ENCODE measurements at places on chromosomes 3 and 15.

DNA sequence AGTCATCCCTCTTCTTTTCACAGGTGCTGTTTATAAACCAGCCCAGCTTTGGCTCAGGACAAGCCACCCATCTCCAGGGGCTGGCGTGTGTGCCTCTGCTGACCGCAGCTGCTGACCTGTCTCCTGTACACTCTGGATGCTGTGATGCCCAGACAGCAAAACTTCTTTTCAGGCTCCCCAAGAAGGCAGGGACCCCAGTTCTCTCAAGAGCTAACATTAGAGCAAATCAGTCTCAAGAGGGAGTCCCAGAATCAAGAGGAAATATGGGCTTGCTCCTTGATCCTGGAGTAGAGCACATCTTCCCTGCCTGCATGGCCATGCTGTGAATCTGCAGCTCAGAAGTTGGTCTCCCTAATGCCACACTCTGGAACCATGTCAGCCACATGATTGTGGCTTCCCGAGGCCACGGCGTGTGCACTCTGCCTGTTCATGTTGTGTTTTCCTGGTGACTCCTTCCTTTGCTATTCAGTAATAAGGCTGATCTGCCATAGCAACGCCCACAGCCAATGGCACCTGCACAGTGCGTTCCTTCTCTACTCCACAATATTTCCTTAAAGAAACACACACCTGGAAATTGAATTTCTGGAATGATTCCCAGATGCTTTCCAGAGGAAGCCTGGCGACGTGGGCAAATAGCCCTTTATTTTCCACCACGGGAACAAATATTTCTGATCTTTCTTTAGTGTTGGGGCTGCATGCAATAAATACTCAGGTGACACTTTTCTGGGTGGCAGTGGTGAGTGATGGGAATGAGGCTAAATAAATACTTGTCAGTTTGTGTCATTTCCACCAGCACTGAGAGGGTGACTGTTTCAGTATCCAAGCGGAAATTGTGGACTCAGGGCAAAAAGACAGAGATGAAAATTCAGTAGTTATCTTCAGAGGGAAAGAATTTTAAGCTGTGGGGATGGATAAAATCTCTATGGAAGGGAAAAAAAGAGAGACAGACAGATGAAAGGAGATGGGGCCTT lies 21.9 kb upstream of the THSD4 start:
- DNase-seq = peak; percentile 68

DNA sequence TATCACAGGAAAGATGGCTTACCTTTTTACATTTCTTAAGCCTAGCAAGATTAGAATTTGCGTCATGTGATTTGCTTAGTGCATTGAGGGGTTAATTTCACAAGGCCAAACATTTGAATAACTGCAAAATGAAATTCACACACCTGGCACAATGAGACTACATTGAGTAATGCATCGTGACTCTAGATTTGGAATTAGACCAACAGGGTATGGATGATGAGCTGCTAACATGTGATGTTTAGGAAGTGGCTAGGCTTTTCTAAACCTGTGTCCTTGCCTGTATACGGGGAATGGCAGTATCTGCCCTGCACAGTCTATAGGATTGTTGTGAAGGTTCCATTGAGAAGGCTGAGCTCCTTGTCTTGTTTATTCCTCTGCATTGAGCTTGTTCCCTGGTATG lies 160.1 kb downstream of the MFSD1 start:
- DNase-seq = no peak

- no peak for DNase-seq
Observed at GRCh38 chr15:58511599-58511987, 79.8 kb downstream of the LIPC start.

GRCh38 chr3:183409219-183409618 lies 19.2 kb downstream of the MCF2L2 start:
- no peak for DNase-seq

DNA sequence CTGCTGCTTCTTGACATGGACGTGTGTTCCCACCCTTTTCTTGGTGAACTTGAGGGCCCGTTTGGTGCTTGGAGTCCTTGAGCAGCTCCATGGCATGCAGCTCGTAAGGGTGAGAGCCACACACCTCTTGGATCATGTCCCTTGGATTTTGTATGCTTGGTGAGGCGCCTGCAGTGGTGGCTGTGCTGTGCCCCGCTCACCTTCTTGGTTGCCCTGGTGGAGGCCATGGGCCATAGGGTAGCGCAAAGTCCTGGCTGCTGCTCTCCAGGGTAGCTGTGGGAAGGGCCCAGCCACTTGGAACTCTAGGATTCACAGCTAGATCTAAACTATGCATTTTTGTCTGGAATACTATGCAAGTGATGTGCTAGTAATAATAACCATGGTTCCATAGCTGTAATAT lies 26.7 kb upstream of the DPPA4 start:
- DNase-seq = no peak

- peak; percentile 12 for DNase-seq
Observed at GRCh38 chr3:120052677-120053076, 41.6 kb downstream of the GSK3B start.

DNA sequence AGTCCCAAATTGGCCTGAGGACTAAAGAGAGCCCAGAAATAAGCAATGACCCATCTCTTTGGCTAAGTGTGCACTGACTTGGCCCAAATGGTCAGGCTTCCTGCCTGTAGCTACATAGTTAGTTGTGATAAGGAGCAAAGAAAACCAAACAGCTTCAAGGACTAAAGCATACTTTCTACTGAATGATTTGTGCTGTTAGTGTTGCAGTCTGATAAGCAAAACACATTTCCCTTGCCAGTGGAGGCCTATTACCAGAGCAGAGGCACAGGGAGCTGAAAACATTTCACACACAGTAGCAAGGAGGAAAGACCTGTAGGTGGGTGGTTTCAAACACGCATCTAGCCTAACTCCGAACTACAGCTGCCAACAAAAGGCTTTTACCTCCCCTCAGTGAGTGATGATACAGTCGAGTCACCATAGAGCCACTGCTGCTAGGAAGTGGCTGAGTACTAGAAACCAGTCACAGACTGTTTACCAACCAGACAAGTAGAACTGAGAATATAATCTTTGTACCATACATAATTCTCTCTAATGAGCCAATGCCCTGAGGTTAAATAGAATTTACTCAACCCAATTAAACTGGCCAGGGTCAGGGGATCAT lies 222.3 kb upstream of the THBS1 start:
- DNase-seq = no peak

DNA sequence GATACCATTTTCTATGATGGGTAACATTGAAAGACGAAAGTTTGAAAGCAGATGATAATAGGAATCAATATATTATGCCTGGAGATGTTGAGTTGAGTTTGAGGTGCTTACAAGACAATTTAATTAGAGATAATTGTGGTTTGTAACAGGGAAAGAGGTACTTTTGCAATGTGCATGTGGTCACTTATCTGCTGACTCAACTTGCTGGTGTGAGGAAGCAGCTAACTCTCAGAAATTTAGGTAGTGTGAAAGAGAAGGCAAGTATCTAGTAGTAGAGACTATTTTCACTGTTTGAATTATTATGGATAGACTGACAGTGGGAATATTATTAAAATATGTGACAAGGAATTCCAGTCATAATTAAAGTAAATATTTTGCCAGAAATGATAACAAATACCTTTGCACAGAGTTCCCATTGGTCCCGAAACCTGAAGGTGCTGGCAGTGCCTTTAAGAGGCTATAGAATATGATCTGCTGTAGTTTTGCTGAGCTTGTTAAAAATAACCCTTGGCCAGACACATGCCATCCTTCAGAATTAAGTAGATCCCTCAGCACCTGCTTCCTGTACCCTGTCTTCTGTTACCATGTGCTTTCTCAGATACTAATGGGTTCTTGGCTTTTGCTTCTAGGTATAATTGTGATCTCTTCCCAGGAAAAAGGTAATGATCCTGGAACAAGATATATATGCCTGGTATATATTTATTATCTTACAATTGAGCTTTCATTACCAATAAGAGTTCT lies 315.9 kb downstream of the BCHE start:
- DNase-seq = no peak

DNA sequence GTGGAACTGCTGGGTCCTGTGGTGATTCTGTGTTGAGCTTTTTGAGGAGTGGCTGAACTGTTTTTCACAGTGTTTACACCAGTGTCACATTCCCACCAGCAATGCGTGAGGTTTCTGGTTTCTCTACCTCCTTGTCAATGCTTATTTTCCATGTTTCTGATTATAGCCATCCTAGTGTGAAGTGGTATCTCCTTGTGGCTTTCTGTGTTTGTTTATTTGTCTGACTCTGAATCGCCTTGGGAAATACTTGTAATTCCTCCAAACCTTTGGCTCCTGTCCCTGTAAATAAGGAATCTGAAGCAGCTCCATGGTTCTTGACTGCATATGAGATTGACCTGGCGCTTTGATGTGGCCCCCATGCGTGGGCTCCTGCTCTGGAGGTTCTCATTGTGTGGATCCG lies 20.6 kb downstream of the FAN1 start:
- peak; percentile 53 for DNase-seq

DNA sequence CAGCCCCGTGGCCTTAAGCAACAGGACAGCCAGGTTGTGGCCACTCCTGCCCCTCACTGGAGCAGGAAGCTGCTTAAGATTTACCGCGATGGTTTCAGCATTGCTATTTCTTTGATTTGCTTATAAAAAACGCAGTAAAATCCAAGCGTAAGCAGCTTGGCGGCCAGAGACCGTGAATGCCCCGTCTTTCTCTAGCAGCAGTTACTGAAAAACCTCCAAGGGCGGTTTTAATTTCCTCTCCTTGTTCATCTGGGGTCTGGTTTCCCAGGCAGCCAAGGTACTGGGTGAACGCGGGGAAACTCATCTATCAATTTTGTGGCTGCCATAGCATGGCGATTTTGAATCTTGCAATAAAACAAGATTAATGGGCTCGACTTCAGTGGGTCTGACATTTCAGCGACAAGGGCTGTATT lies 130.3 kb downstream of the MINAR1 start:
- DNase-seq = peak; percentile 18

DNA sequence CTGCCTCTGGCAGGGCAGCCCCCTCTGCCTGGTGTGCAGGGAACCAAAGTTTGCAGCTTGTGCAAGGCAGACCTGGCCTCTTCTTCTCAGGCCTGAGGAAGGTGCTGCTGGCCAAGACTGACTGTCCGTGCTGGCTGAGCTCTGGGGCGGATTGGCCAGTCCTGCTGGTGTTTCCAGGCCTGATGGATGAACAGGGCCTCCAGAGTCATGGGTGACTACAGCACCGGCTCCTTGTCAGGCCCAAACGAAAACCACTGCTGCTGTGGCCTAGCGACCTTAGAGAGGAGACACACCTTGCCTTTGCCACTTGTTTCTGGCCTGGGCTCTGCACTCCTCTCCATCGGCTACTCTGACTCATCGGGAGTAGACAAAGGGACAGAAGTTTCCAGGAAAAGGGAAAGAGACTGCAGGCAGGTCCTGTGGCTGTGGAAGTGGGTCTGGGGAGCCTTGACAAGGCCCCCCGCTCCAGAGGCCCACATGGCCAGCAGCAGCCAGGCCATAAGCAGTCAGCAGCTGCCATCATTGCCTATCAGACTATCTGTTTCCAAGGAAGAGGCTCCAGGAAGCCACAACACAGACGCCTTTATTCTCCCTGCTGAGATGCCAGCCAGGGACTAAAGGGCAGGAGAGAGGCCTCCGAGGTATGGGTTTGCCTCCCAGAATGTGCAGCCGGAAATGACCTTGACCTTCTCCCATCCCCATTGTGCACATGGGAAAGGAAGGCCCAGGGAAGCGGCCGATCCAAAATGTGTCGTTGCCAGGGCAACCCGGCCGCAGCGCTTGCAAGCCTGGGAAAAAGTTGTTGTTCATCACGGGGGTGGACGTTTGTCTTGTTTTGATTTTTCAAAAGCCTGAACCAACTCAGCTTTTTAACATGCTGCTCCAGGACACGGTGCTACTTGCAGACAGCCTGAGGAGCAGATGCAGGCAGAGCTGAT lies 160.5 kb downstream of the CHSY1 start:
- peak; percentile 42 for DNase-seq

- no peak for DNase-seq
Observed at GRCh38 chr15:69730281-69731080, 277.9 kb downstream of the RPLP1 start.

DNA sequence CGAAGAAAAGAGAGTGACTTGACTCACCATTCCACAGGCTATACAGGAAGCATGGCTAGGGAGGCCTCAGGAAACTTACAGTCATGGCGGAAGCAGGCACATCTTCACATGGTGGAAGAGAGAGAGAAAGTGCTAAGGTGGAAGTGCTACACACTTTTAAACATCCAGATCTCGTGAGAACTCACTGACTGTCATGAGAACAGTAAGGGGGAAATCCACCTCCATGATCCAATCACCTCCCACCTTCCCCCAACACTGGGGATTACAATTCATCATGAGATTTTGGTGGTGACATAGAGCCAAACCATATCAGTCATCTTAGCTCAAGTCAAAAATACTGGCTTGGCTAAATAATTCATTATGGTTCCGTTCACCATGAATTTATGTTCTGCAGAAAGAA lies 45.3 kb upstream of the NEDD4 start:
- no peak for DNase-seq

DNA sequence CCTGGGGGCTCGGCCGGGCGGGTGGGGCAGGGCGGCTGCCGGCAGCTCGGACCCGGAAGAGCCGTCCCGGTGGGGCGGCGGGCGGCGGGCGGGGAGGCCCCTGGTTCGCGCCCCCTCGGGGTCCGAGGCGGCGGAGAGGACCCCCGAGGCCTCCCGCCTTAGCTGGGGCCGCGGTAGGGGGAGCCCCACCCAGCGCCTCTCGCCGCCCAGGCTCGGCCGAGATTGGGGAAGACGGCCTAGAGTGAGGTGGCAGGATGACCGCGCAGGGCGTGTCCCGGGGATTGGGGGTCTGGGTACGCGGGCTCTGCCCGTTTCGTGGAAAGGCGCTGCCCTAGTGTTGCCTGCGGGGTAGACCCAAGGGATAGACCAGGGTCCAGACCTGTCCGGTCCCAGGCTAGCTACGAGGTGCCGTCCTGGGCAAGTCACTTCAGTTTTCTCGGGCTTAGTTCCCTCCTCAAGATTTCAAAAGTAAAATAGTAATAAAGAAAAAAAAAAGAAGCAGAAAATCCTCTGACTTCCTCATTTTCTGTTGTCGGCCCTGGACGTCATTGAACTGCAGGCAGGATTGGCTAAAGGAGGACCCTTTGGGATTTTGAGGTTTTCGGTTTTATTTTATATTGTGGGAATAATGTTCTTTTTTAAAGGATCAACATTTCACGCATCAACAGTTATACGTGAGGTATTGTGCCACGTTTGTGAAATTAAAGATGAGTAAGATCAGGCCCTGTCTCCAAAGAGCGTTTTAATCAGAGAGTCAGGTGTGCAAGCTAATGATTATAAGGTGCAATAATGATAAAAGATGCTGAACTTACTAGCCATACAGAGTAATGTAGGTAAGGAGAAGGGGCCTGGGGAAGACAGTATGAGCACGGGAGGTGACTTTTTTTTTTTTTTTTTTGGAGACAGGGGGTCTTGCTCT lies 679 bp downstream of the IQGAP1 start:
- DNase-seq = peak; percentile 52

GRCh38 chr15:83283138-83283812 lies 1.2 kb downstream of the BNC1 start:
- peak; percentile 72 for DNase-seq

GRCh38 chr3:3605226-3605625 lies 194.0 kb upstream of the LRRN1 start:
- no peak for DNase-seq

- DNase-seq = no peak
Observed at GRCh38 chr3:119413603-119414280, 49.7 kb downstream of the TMEM39A start.

GRCh38 chr3:128605091-128606046 lies 45.2 kb downstream of the RPN1 start:
- DNase-seq = no peak

GRCh38 chr15:52649686-52650085 lies 29.5 kb downstream of the ATOSA start:
- DNase-seq = no peak

GRCh38 chr3:129611812-129612533 lies 5.5 kb upstream of the PLXND1 start:
- peak; percentile 54 for DNase-seq
